ENCODE measurements at places on chromosomes 6 and 20.

GRCh38 chr6:135901774-135902524 is 50.4 kb downstream of the PDE7B start:
- peak; percentile 81 for DNase-seq

DNA sequence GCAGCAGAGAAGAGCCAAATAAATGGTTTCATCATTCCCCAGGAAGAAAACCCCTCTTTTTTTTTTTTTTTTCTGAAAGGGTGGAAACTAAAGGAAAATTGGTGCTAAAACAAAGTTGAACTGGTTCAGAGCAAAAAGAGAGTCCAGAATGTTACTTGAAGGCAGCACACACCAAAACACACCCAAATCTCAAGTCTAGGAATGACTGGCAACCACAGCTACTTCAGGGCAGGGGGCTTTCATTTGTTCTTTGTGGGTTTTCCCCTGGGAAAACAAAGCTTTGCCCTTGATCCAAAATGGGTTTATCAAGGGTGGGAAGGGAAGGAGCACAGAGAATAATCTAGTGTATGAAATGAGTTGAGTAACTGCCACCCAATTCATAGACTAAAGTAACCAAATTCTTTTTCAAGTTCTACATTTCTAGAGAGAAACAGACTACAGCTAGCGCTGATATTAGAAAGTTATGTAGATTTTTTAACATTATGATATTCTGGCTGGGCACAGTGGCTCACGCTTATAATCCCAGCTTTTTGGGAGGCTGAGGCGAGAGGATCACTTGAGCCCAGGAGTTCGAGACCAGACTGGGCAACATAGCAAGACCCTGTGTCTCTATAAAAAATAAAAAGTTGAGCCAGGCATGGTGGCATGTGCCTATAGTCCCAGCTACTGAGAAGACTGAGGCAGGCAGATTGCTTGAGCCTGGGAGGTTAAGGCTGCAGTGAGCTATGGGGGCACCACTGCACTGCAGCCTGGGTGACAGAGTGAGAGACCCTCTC is 119.8 kb downstream of the NFATC2 start:
- DNase-seq = no peak

- DNase-seq = no peak
These were observed 44.6 kb upstream of the HDDC2 start for GRCh38 chr6:125346201-125346925.

DNA sequence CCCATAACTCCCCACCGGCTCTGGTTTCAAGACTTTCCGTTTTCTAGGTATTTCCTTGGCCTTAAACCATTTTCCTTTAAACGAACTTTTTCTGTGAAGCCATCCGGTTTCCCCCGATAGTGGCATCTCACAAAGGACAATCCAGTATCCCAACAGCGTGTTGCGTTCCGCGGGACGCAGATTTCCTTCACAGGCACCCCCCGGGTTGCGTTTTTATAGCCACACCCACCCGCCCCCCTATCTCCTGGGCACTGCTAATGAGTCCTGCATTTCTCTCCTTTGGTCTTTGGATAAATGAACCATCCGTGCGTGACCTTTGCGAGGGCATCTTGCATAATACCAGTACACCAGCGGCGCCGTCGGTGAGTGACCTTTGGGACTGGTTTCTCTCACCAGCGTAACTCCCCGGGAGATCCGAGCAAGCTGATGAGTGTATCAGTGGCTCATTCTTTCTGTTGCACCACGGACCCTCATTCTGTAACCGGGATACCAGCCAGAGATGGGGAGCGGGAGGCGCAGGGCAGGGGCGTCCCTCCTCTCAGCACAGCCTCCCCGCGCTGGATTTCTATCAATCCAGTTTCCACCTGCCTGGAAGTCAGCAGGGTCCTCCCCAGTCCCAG is 586 bp upstream of the NQO2 start:
- peak; percentile 93 for DNase-seq

GRCh38 chr20:63957690-63958441 is 1.6 kb upstream of the UCKL1 start:
- no peak for DNase-seq

Data from posterior vena cava (tissue), 2 donors.